AG08396 (cell line): ENCODE measurements at places on chromosomes 4 and X.

DNA sequence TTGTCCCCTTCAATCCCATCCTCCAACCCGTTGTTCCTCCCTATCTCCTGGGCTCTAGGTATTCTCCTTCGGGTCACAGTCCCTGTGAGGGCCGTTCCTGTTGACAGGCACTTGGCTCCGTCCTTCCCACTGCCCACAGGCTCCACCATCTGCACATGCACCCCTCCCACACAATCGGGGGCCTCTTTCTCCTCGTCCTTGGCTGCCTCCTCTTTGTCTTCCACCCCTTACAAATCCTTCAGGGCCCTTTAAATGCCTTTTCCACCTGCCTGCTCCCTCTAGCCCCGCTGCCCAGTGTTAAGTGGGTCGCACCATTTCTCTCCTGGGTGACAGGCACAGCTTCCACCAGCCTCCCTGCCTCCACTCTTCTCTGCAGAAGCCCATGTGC is 2.7 kb upstream of the AVPR2 start:
- DNase-seq, result no peak

GRCh38 chr4:55633903-55634302 is 2.2 kb downstream of the NMU start:
- no peak for DNase-seq

GRCh38 chr4:74906771-74907170 is 26.1 kb upstream of the PARM1 start:
- no peak for DNase-seq

- peak; percentile 50 for DNase-seq
These were observed 218.2 kb downstream of the IDS start for GRCh38 chrX:149286940-149287349.

DNA sequence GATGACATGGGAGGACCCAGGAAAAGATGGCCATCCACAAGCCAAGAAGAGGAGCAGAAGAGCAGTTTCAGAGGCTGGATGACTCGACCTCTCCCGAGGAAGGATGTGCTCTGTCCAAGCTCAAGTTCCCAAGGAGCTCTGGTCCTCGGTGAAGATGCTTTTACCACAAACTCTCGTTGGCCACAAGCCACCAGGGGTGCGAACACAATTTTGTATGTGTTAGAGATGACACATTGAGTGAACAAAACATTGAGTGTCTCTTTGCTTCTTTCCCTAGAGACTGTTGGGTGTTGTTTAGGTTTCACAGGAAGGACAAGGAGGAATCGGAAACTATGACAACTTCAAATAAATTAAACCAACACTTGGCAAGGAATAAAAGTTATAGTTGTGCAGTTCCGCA is 26.3 kb downstream of the FGFBP1 start:
- no peak for DNase-seq

GRCh38 chrX:45771560-45772340 is 571.1 kb upstream of the DIPK2B start:
- peak; percentile 32 for DNase-seq

- DNase-seq, result peak; percentile 26
These were observed 187.3 kb downstream of the MAB21L2 start for GRCh38 chr4:150769248-150769647.
